Activated CD4-positive, alpha-beta T cell treated with anti-CD3 and anti-CD28 coated beads for 1 hour (primary cell): ENCODE measurements at places on chromosomes 3 and 15.

- DNase-seq = no peak
Measured at GRCh38 chr3:115871735-115872134, 248.4 kb downstream of the GAP43 start.

DNA sequence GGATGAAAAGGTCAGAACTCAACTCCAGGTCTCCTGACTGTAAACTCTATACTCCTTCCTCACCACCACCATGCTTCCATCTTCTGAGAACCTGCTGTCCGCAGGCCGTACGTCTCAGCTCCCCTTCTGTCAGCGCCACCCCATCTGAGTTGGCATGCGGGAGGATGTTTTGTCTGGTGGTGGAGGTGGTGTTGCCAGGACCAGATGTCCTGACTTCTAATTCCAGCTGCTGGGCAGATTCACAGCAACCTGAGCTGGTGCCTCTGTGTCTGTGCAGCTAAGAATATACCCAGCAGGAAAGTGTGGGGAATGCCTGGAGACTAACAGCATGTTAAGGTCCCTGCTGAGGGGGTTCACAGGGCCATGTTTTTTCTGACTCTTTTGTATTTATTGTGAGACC, 23.2 kb downstream of the PLA1A start:
- DNase-seq = no peak

GRCh38 chr3:4721511-4721911, 228.4 kb downstream of the ITPR1 start:
- DNase-seq = no peak

GRCh38 chr3:171994646-171995428, 44.5 kb upstream of the FNDC3B start:
- no peak for DNase-seq

GRCh38 chr15:27797765-27798164, 301.4 kb downstream of the OCA2 start:
- DNase-seq = no peak

DNA sequence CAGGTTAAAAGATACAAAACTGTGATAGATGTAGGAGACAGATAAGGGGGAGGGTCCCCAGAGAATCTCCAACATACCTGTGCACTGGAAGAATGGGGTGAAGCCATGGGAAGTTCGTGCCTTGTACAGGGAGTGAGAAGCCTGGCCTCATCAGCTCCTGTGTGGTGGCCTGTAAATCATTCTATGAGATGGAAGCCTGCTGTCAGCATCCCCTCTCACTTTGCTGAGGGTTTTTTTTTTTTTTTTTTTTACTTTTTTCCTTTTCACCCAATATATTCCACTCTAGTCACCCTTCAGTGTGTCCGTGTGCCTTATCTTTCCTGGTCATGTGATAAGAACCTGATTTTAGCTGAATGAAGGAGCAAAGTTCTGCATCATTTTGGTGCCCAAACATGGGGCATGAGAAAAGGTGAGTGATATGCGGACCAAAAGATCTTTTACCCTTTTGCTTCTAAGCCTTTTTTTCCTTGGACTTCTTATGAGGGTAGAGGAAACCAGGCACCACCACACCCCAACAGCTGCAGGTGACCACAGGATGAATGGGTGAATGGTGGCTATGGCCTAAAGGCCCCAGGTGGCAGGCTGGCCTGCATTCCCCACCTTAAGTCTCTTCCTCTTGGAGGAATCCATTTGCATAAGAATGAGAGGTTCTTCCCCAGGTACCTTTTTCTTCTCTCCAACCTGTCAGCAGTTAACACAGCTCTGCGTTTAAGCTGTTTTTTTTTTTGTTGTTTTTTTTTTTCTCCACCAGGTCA, 1345.0 kb downstream of the NSUN3 start:
- no peak for DNase-seq

- no peak for DNase-seq
Measured at GRCh38 chr3:43025423-43025822, 46.3 kb downstream of the GASK1A start.

DNA sequence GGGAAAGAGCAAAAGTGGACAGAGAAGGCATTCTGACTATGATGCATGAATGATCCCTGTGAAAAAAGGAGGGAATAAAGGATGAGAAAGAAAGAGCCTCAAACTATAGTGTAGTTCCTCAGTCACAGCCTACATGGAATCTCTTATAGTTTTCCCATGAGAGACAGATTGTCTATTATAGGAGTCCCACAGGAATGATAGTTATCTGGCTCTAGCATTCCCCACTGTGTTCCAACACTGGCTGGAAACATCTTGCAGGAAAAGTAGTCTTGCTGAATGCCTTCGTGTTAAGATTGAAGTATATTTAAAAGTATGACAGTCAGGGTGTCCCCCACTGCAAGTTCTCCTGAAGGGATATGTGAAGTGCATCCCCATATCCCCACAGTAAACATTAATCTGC, 641.5 kb upstream of the NECTIN3 start:
- no peak for DNase-seq
